Fibroblast of gingiva (primary cell): ENCODE measurements at places on chromosomes 4 and X.
A peak's percentile ranks its signal among the peaks of the same experiment; 100 is the strongest.

GRCh38 chr4:74768857-74769525, 25.3 kb downstream of the BTC start:
- DNase-seq: peak; percentile 6

DNA sequence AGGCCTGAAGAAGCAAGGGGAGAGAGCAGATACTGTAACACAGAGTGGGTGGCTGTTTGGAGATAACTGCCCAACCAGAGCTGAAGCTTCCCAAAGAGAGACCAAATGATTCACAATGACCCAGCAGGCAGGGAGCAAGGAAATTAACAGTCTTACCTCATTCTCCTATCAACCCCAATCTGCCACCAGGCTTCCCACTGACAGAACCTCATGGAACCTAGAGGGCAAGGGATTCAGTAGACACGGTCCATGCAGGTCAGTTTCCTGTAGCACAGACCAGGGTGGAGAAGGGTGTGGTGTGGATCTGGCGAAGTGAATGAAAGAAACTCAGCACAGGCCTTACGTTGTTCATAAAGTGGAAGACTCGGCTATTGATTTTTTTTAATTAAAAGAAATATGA, 60.7 kb upstream of the ALB start:
- DNase-seq: no peak

DNA sequence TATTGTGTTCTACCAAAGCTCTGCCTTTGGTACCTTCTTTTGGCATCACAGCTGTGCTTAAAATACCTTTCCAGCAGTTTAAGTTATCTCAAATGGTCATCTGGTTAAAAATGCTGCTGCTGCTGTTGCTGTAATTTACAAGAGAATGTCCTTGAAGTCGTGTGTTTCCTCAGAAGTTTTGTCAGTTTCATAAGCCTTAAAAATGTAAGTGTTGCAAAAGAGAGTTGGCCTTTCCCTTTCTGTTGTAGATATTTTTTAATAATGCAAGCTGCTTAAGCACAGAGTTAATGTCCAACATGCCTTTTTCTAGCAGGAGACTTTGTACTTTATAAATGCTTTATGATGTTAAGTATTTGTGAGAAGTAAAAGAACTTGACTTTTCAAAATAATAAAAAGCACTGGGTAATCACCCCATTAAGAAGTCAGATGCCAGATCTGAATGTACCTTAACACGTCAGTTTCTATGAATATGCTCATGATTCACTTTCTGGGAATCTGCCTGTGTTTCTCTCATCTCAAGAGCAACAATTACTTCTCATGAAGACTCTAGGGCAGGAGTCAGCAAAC, 35.3 kb upstream of the TENM3 start:
- peak; percentile 80 for DNase-seq

- DNase-seq: no peak
These were observed 11.6 kb upstream of the EOLA2 start for GRCh38 chrX:149949743-149950436.

DNA sequence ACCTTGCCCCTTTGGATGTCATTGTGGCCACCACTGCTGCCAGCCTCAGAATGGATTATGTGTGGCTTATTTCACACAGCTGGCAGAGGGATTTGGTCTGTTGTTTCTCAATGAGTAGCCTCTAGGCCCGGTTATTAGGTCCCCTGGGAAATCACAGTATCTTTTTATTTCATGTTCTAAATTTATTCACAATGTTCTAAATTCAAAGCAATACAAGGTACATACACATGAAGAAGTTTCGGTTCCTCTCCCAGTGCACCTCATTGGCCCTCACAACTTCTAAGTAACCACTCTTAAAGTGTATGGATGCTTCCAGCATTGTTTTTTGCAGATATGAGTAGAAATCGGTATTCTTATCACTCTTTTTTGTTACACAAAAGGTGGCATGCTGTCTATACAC, 262.7 kb downstream of the RCHY1 start:
- DNase-seq: no peak

DNA sequence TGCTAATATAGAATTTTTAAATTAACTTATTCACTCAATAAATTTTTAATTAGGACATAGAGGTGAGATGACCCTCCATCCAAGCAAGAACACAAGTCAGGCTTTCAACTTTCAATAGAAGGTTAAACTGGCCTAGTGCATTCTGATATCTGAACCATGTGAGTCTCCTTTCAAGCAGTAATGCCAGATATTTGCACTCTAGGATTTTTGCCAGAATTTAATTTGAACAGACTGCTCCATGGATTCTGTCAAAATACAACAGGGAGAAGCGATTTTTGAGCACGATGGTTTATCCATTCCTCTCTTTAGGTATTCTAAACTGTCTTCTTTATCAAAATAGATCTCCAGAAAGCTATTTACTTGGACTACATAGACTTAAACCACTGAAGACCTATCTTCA, 72.0 kb upstream of the DCLK2 start:
- DNase-seq: peak; percentile 54

DNA sequence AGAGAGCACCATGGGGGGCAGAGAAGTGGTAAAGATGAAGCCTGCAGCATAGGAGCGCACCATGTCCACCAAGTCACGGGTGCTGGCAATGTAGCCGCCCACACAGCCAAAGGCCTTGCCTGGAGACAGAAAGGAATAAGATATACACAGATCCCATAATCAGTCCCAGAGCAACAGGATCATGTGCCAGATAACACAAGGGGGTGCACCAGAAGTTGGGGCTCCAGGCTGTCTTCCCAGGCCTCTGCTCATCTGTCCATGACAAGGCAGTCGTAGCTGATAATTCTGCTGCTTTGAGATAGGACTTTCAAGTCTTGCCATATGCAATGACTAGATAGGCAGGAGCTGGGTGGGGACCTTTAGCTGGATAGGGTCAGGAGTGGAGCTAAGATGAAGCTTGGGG, 14.7 kb downstream of the APEX2 start:
- no peak for DNase-seq
